Smooth muscle cell of the umbilical artery (primary cell): ENCODE measurements at places on chromosomes 6 and 20. TPM values are rescaled to one million over a fixed set of nuclear protein-coding genes. Genes with fewer than 3 reads are reported as not detected.

The ADGB gene
- under 0.01 TPM in 1 of 2 replicates, not detected in the other for total RNA-seq

The SLC4A11 gene
- total RNA-seq, result 1.2 and 1.9 TPM in 2 replicates

The CDH26 gene
- total RNA-seq, result under 0.01 and 0.09 TPM in 2 replicates

The MYLK4 gene
- total RNA-seq, result 0.30 and 0.37 TPM in 2 replicates

The SALL4 gene
- total RNA-seq, result 0.59 and 2.0 TPM in 2 replicates

The DZANK1 gene
- 1.2 and 1.5 TPM in 2 replicates for total RNA-seq
